ENCODE measurements at places on chromosomes 5 and 9.

DNA sequence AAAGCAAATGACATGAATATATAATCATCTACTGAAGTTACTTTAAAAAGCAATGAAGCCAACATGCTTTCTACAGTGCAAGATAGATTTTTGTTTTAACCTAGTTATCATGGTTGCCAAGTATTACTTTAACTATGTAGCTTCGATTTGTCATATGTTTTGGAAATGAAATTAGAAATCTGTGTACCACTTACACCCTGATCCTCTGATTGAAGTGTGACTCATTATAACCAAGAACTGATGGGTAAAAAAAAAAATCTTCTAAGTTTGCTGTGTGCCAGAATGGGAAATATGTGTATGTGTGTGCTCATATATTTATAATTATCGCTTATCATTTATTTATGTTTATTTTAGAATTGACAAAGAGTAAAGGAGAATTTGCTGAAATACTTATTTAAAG, 9.1 kb upstream of the CDC42SE2 start:
- DNase-seq = no peak

GRCh38 chr9:14080959-14081542, 232.9 kb downstream of the NFIB start:
- DNase-seq = no peak

DNA sequence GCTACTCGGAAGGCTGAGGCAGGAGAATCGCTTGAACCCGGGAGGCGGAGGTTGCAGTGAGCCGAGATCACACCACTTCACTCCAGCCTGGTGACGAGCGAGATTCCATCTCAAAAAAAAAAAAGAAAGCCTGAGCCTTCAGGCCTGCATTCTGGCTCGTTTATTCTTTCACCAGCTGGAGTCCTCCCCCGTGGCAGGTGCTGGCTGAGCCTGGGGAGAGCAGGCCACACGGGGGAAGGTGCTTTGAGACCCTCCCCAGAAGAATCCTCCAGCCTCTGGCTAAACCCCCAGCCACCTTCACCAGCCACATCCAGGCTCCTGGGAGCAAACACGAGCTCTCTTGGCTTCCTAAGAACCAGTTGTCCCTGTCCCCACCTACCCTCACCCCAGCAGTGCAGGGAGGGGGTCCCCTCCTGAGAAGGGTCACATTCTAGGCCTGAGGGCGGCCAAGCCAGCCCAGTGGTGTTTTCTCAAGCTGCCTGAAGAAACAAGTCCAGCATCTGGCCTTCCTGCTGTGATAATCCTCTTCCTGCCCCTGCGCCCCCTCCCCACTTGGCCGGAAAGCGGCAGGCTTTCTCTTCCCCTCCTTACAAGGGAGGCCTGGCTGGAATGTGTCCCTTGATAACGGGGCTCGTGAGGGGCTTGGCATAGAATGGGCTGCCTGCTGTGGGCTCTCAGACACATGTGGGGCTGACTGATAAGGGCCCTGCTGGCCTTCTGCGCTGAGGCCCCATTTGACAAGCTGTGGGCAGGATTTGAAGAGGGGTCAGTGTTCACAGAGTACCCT, 41.5 kb downstream of the PLPP7 start:
- DNase-seq = peak; percentile 85

DNA sequence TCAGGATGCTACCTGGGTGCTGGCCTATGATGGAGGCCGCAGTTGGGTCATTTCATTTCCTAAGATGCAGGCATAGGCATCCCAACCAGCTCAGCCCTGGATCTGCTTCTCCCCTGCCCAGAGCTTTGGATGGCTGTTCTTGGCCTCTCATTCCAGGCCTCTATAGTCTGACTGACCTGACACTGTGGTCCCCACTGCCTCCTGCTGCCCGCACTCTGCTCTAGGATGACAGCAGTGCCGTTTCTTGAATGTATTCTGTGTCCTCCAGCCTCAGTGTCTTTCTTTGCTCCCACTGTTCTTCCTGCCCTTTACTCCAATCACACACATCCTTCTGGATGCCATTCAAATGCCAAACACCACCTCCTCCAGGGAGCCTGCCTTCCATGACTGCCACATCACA, 235.7 kb downstream of the HSPA4 start:
- no peak for DNase-seq

GRCh38 chr5:6359555-6360322, 18.6 kb downstream of the MED10 start:
- DNase-seq = no peak

- DNase-seq = no peak
Measured at GRCh38 chr5:61824396-61824795, 481.6 kb upstream of the KIF2A start.

GRCh38 chr9:130054325-130054786, 650 bp downstream of the GPR107 start:
- no peak for DNase-seq

GRCh38 chr9:76717176-76717575, 47.1 kb upstream of the PCA3 start:
- DNase-seq = no peak

- DNase-seq = no peak
Measured at GRCh38 chr5:133489632-133490031, 122.7 kb downstream of the FSTL4 start.

GRCh38 chr9:98971168-98971914, 27.6 kb downstream of the COL15A1 start:
- DNase-seq = peak; percentile 76

Measured in right cardiac atrium (tissue), 5 donors.